Endothelial cell (in vitro differentiated cells): ENCODE measurements at places on chromosomes 16 and 17.

DNA sequence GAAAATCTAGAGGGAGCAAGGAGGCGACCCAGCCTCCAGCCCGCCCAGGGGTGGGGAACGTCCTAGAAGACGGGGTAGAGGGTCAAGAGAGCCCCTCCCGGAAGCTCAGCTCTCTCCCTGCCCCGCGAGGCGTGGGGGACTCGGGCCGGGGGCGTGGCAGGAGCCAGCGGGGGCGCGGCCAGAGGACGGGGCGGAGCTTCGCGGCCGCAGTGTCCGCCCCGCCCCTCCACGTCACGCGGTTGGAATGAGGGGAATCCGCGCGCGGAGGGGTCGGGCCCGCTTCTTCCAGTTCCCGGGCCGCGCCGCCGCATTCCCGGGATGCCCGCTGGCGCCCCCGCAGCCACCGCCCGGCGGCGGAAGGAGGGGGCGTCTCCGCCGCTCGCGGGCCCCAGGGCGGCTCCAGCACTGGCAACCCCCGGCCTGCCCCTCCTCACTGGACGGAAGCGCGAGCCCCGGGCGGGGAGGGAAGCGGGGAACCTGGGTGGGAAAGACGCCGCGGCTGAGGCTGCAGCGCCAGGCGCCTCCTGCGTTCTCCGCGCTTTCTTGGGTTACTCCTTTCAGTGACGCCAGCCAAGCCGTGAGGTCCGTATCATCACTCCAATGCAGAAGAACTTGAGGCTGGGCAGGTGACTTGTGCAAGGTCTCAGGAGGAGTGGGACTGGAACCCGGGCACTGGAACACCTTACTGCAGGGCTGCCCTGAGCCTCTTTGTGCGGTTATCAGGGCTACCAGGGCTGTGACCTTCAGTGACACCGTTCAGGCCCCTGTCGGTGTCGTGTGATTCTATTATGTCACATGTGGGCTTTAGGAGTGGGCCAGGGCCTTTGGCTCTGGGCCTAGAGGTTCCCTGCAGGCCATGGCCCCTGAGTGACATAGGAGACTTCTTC is 4.3 kb downstream of the MYO1C start:
- peak; percentile 87 for DNase-seq

GRCh38 chr16:77190478-77191258 is at the start of gene MON1B:
Gene MON1B, plus strand, starts transcription at chr16:77191190. Its CDS starts 296 bp downstream, at chr16:77191486.
- DNase-seq = peak; percentile 89

- no peak for DNase-seq
Measured at GRCh38 chr16:1548727-1549126, 15.3 kb downstream of the TMEM204 start.

- no peak for DNase-seq
Measured at GRCh38 chr17:64203630-64204029, 59.4 kb downstream of the TEX2 start.

DNA sequence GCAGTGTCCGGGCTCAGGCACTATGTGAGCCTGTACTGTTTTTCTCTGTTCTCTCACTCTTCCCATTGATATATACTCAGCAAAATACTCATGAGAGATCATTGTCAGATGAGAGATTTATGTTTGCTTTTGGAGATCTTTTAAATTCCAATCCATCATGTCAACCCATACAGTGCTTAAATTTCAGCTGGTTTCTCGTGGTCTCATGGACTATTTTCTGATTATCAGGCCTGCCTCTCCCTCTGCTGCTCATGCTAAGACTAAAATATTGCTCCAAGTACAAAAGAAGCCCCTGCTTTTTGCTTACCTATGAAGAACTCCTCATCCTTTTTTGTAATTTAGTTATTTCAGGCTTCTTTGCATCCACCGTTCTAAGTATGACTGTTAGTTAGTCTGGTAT is 547.2 kb downstream of the KCNJ2 start:
- no peak for DNase-seq

- no peak for DNase-seq
Measured at GRCh38 chr16:23088018-23088417, 61.2 kb downstream of the USP31 start.

GRCh38 chr17:11928436-11928835 is 68.8 kb downstream of the ZNF18 start:
- no peak for DNase-seq

GRCh38 chr16:14505846-14506245 is 124.2 kb downstream of the PARN start:
- DNase-seq = no peak

DNA sequence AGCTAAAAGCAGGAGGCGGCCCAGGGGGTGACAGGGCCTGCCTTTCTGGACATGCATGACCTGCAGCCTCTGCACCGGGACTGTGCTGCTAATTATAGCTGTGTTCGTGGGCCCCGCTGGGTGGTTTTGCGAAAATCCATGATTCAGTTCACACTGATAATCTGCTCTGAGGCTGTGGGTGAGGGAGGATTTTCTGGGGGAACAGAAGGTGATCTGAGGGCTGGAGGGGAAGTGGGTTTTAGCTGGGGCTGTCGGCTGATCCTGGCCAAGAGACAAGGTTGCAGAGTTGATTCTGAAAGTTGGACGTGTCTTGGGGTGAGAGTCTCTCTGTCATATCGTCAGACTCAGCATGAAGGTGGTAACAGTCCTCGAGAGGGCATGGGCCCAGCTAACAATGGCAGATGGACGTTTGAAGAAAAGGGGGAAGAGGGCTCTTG is 187.5 kb upstream of the ZNF469 start:
- DNase-seq = no peak

DNA sequence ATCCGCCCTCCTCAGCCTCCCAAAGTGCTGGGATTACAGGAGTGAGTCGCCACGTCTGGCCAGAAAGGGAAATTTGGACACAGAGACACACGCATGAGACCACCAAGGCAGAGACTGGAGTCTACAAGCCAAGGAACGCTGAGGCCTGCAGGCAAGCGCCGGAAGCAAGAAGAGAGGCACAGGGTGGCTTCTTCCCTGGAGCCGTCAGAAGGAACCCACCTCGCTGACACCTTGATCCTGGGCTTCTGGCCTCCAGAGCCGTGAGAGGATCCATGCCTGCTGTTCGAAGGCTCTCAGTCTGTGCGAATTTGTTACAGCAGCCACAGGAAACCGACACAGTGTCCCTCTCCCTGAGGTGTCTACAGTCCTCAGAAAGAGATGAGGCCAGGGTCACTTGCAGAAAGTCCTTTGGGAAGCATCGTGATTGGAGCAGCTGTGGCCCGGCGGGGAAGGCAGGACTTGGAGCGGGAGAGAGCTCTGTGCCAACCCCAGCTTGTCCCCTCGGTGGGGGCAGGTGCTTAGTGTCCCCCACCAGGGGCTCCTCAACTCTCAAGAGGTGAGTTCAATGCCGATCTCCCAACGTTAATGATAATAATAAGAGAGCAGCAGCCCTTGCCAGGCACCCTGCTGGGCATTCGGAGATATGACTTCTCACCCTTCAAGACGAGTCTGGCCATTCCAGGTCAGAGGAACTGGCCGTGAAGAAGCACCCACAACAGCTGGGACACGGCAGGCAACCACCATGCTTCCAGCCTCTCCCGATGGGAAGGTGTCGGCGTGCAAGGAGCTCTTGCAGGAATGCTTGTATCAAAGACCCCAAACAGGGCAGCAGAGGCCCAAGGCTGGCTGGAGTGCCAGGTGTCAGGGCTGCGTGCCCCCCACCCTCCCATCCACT is 68.4 kb upstream of the TNRC6C start:
- no peak for DNase-seq

GRCh38 chr17:48068491-48068961 is 20.4 kb downstream of the NFE2L1 start:
- peak; percentile 42 for DNase-seq

- no peak for DNase-seq
Measured at GRCh38 chr16:4204521-4204920, 37.4 kb downstream of the SRL start.

GRCh38 chr16:71792176-71792575 is 16.5 kb downstream of the AP1G1 start:
- DNase-seq = no peak

GRCh38 chr16:28491970-28492474 is at the start of gene CLN3:
Gene CLN3, minus strand, starts transcription at chr16:28492074. Its CDS starts 315 bp downstream, at chr16:28491759.
- peak; percentile 69 for DNase-seq

DNA sequence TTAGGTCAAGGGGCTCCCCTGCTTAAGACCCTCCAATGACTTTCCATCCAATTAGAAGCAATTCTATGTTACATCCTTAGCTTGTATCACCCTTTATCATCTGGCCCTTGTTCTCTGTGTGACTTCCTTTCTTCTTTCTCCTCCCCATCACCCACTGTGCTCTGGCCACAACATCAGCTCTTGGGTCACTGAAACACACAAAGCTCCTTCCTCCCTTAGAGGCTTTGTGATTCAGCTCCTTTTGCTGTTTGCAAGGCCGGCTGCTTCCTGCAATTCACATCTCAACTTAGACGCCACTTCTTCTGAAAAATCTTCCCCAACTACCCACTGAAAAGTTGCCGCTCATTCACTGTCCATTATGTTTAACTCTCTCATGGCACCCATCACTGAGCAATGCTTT is 130.9 kb upstream of the CACNG3 start:
- peak; percentile 15 for DNase-seq

DNA sequence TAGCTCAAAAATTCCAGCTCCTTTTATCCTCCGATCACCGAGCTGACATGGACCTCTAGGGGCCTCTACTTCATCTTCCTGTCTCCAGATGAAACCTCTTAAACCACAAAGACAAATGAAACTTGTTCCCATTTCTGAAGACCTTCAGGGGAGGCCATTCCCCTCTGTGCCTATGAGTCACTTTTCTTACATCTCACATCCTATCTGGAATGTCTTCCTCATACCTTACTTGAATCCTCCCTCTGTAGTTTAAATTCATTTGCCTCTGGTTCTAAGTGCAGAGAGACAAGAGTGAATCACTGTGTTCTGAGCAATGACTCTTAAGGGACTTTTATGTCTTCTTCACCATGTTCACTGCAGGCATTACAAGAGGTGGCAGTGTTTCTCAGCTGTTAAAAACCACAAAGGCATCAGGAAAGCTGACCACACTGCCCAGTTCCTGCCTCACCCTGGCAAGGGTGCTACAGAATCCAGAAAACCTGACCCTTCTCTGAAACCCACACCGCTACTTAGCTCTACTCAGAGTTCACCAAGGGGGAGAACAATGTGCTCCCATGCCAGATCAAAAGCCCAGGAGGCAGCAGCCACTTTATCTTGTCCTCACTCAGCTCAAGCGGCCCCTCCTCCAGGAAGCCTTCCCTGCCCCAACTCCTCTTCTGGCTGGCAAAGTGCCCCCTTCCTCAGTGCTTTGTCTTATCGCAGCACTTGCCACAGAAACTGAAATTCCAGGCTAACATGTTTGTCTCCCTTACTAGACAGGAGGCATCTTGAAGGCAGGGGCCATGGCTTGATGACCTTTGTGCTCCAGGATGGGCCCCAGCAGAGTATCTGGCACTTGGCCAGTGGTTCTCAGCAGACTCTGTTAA is 6.4 kb downstream of the CUEDC1 start:
- no peak for DNase-seq

DNA sequence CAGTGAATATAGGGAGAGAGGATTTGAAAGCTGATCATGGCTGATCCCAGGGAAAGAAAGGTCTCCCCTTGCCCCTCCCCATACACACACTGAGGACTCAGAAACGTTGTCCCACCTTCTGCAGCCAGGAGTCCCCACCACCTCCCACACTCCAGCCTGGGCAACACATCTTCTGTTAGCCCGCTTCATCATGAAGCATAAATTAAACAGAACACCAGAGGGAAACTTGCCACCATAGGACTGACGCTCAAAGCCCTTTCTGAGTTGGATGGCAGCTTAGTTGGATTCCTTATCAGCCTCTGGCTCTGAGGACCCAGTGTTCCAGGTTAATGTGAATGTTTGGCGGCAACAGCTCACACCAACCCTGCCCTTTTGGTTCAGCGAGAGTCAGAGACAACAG is 33.9 kb downstream of the ARHGAP27 start:
- no peak for DNase-seq

DNA sequence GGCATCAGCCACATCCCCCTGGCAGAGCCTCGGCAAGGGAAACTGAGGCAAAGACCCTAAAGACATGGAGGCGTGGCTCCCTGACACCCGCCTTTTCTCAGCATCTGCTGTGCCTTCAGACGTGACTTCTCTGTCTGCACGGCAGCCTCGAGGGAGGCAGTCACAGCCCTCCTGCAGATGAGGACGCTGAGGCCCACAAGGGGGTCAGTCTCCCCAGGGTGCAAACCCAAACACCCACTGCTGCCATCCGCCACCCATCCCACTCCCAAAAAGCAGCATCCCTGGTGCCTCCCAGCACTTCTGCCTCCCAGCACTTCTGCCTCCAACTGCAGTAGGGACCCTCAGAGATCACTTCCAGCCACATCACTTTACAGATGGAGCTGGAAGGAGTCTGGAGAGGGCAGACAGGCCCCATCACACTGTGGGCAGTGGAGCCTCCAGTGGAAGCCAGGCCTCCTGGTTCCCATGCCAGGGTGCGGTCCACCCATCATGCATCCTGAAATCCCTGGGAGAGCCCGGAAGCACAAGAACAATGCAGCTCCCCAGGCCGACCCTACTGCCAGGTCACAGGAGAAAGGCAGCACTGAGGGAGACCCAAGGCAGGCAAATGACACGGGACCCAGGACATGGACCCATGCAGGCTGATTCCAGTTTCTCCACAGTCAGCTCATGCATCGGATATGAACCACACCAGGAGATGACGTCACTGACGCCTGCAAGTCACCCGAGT is 23.8 kb downstream of the KDM8 start:
- DNase-seq = no peak

DNA sequence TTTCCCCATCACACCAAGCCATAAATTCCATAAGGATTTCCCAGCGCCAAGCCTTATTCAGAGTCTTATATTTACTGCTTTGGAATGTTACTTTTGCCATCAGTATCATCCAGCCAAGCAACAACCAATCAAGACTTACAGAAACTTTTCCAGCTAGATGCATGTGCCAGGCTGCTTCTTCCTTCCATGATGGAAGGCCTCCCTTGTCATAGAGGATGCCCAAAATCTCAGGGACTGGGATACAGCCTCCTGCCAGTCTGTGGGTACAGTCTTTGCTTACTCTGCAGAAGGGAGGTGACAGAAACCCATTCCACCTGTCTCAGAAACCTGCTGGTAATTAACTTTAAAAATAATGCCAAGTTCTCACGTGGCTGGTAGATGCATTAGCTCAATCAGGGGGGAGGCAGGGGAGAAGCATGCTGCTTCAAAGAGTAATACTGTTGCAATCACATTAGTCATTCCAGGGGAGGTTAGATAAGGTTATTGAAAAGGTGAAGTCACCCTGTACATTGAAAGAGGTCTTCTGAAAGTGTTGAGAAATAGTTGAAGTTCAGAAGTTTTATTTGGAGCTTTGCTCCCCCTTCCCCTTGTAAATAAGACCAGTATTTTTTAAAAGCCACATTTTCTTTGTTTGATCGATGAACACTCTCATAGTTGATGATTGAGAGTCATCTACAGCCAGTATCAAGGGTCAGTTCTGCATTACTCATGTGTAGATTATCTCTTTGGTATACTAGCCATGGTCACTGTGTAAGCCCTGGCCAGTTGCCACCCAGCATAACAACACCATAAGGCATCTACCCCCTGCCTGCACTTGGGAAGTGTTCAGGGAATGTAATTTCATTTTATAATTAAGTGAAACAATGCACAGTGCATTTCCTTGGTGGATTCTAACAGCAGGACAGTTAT is 22.2 kb downstream of the HLF start:
- DNase-seq = no peak
